ENCODE measurements at places on chromosomes 12 and 14. TPM values are rescaled to one million over a fixed set of nuclear protein-coding genes. Genes with fewer than 3 reads are reported as not detected.

VRTN gene
- not detected for polyA plus RNA-seq

OR6C1 gene
- not detected for polyA plus RNA-seq

COCH gene
- polyA plus RNA-seq, result 4.4 TPM

CAPZA3 gene
- not detected for polyA plus RNA-seq

TGFB3 gene
- polyA plus RNA-seq, result 86.8 TPM

TAS2R10 gene
- polyA plus RNA-seq, result 0.50 TPM

SLCO1B1 gene
- not detected for polyA plus RNA-seq

PTGDR gene
- polyA plus RNA-seq, result 0.37 TPM

GRCh38 chr12:16285586-16285985 is 8.1 kb upstream of the SLC15A5 start:
- no peak for DNase-seq

DNA sequence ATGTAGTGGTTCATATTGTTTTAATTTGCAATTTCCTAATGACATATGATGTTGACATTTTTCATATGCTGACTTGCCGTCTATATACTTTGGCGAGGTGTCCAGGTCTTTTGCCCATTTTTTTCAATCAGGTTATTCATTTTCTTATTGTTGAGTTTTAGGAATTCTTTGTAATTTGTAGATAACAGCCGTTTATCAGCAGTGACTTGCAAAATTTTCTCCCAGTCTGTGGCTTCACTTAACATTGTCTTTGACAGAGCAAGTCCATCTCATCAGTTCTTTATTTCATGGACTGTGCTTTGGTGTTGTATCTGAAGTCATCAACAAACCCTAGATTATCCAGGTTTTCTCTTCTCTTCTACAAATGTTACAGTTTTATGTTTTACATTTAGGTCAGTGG is 12.6 kb upstream of the KLHDC2 start:
- no peak for DNase-seq

DNA sequence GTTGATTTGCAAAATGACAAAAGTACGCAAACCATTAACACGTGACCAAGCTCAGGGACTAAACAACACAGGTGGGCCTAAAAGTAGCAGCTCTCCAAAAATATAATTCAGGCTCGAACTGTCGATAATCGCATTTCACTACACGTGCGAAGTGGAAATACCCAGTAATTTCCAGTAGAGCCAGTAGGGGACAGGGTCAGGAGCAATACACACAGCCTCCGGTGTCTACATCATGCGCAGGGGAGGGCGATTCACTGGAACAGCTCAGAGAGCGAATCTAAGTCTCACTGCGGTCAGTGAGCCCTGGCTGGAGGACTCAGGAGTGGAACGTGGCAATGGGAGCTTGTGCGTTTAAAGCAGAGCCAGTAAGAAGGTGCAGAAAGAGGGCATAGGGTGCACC is 40.4 kb downstream of the SETD3 start:
- DNase-seq, result no peak

DNA sequence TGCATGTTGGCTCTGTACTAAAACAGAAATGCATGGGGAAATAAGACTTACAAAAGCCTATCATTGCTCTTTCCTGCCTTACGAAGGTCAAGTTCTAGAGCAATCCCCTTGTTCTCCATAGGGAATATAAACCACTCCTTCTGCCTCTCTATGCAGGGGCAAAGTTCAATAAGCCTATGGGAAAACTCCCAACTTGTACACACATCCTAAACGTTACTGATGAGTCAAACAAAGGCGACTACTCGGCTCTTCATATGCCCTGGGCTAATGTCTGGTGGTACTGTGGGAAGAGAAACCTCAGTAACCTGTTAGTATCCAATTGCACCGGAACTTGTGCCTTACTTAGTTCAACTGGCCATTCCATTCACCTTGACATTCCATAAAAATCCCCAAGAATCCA is 32.7 kb downstream of the PRMT8 start:
- DNase-seq, result no peak

- DNase-seq, result no peak
Measured at GRCh38 chr12:111870706-111871105, 28.7 kb downstream of the MAPKAPK5 start.

DNA sequence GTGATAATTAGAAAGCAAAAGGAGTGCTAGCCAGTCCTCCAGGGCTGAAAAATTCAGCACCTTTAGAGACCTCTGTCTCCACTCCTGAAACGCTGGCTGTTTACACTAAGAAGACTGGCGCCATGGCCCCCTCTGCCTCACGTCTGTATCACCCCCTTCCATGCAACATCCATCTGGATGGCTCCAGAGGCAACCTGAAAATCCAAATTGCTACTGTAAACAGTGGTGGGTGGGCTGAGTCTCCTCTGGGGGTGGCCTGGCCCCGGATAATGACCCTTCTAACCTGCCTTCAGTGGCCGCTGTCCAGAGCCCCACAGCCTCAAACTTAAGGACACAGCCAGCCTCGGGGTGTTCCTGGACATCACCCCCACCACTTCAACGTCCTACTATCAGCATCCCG is 1.4 kb downstream of the PRKD1 start:
- DNase-seq, result no peak

DNA sequence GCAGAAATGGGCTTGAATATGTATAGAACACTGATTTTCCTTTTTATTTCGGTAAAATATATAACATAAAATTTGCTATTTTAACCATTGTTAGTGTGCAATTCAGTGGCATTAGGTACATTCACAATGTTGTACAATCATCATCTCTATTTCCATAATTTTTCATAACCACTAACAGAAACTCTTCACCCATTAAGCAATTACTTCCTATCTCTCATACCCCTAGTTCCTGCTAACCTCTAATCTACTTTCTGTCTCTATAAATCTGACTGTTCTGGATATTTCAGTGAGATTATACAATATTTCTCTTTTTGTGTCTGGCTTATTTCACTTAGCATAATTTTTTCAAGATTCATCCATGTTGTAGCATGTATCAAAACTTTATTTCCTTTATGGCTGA is 8.9 kb upstream of the RNF212B start:
- no peak for DNase-seq

- no peak for DNase-seq
Measured at GRCh38 chr14:29037411-29037810, 270.8 kb downstream of the FOXG1 start.

- DNase-seq, result no peak
Measured at GRCh38 chr14:96351986-96352385, 11.2 kb downstream of the ATG2B start.

DNA sequence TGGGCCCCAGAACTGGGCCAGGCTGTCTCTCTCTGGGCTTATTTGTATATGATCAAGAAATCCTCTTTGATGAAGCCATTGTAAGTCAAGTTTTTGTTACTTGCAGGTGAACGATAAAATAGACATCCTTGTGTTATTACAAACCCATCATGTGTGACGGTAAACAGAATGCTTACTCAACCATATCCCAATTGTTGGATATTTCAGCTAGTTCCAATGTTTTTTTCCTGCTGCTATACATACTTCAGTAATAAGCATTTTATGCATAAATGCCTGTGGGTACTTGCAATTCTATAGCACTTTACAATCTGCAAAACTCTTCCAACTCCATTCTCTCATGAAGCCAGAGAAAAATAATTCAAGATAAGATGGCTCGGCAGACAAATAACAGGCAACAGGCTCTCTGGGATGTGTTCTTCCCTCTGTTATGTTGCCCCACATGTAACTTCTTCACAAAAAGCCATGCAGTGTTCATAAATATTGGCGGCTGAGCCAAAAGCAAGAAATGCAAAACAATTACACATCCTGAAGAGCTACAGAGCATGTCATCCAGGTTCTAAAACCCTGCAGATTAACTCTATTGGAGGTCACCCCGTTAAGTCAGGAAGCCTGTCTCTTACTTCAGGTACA is 69.5 kb downstream of the CLMN start:
- no peak for DNase-seq

- DNase-seq, result no peak
Measured at GRCh38 chr12:104600036-104600712, 143.4 kb downstream of the CHST11 start.

DNA sequence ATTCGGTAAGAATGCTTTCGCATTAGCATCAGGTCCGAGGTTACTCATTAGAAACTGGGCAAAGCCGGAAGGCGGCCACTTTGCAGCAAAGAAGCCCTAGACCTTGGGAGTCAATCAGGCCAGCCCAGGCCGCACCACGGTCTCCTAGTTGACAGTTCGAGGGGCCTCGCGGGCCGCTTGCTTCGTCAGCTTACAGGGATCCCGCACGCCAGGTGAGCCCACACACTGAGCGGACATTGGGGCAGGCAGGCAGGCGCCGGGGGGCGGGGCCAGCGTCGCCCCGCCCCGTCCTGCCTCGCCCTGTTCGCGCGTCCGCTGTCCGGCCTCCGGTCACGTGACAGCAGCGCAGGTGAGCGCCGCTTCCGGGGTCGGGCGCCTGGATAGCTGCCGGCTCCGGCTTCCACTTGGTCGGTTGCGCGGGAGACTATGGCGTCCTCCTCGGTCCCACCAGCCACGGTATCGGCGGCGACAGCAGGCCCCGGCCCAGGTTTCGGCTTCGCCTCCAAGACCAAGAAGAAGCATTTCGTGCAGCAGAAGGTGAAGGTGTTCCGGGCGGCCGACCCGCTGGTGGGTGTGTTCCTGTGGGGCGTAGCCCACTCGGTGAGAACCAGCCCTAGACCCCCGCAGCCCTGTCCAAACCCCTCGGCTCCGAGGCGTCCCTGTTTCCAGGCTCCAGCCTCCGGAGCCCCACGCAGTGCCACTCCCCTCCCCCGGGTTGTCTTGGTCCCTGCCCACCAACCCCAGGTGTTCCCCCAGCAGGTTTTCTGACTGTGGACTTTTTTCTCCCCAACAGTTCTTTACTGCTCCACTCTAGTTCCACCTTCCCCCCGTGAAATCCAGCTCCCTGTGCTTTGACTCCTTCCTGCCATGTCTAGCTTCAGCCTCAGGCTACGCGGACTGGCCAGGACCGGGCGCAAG is at the start of gene PIP4K2C:
TSS of gene PIP4K2C (plus strand) at position 329 of the 918 bp plus-strand sequence. CDS start at position 427, 98 bp downstream.
- DNase-seq, result peak; percentile 56

DNA sequence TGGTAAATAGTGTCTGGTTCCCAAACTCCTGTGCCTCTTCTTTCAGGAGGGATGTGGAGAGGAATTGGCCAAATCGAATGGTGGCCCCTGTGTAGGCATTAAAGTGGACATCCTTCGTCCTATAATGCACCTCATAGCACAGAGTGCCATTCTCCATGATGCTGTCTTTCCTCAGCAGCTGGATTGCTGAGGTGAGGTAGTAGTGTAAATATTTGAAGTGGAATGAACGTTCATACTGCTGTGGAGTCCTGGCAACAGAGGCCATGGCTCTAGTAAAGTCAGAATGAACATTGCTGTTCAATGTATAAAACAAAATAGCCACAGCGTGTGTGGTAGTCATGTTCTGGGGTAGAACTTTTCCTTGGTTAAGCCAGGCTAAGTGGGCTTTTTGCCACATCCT is 2.7 kb downstream of the ART4 start:
- no peak for DNase-seq

- no peak for DNase-seq
Measured at GRCh38 chr12:100955139-100955538, 160.6 kb downstream of the ANO4 start.

- DNase-seq, result no peak
Measured at GRCh38 chr12:104506676-104507401, 50.1 kb downstream of the CHST11 start.

GRCh38 chr12:31306866-31307265 is 19.1 kb downstream of the SINHCAF start:
- no peak for DNase-seq

DNA sequence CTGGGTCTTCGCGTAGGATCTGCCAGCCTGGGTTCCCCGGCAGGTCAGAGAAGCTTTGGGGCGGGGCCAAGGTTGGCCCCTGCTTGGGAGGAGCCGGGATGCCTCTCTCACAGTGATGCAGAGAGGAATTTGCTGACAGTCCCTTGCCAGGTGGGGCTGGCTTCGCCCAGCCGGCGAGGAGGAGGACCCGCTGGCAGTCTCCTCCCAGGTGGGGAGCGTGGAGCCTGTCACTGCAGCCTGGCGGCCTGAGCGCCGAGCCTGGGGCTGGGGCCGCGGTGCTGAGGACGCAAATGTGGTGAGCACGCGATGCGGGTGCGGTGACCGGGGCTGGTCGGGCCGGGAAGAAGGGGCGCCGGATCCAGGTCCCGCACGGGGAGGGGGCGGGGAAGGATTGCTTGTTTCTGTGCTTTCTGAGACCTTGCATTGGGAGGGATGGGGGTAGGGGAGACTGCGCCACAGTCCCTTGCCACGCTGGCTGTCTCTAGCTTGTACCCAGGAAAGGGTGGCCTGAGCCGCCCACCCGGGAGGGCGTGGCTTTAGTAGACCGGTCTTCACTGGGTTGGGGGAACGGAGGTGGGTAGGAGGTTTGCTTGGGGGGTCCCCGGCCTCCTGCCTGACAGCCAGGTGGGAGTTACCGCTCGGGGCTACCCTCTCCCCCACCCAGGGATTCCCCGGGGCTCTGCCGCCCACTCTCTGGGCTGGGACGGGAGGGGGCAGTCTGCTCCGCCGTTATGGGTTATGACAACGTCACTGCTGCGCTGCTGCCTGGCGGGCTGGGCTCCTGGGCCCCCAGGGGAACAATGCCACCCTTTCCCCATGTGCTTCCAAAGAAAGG is at the start of gene TMEM63C:
TSS of gene TMEM63C (plus strand) at position 196 of the 835 bp plus-strand sequence. CDS start 37,016 bp downstream, outside the sequence.
- no peak for DNase-seq

Data from hindlimb muscle (tissue), 1 donor.